ENCODE measurements at places on chromosomes 2 and 18.

DNA sequence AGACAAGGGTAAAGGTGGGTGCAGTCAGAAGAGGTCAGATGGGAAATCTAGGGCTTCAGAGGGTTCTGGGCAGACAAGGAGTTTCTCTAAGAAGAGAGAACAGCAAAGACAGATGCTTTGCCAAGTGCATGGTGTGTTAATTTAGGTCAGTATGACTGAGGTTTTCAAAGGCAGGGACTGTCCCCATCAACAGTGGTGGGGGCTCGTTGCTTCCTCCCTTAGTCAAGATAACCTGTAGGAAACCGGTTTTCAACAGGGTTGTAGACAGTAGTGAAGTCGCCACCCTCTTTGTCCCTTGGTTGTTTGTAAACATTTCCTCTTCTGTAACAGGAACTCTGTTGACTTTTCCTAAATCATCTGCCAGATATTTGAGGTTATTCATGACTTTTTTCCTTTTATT lies 11.6 kb downstream of the RAB12 start:
- no peak for DNase-seq

DNA sequence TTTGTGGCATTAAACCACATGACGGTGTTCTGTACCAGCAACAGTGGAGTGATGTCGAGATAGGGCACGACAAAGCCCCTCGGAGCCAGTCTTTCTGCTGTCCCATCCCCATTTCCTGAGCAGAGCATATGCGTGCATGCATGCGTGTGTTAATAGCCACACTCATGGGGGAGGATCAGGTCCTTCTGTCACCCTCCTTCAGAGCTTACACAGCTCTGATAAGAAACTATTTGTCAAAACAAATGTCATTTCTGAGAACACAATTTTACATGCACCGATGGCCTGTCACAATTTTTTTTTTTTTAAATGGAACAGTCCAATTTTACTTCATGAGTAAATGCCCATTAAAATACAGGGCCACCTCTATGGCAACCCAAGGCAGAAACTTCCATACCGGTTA lies 95.9 kb upstream of the ZBTB14 start:
- DNase-seq = no peak

GRCh38 chr2:172065111-172065510 lies 20.2 kb upstream of the DLX1 start:
- no peak for DNase-seq

GRCh38 chr18:58605027-58606020 lies 23.6 kb downstream of the ALPK2 start:
- peak; percentile 79 for DNase-seq

GRCh38 chr2:216447293-216447692 lies 35.0 kb downstream of the SMARCAL1 start:
- no peak for DNase-seq

DNA sequence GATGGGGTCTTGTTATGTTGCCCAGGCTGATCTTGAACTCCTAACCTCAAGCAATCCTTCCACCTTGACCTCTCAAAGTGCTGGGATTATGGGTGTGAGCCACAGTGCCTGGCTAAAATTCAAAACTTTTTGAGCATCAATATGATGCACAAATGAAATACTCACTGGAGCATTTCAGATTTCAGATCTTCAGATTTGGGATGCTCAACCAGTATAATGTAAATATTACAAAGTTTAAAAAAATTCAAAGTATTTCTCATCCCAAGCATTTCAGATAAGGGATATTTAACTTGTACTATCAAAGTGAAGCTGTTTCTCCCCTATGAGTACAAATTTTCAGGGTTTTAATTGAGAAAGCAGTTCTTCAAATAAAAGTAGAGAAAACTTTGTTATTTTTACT lies 164.1 kb upstream of the CCDC68 start:
- DNase-seq = no peak

- DNase-seq = no peak
Observed at GRCh38 chr2:221551864-221552263, 20.2 kb downstream of the EPHA4 start.

GRCh38 chr2:109396202-109397180 lies 217.3 kb downstream of the SEPTIN10 start:
- no peak for DNase-seq

DNA sequence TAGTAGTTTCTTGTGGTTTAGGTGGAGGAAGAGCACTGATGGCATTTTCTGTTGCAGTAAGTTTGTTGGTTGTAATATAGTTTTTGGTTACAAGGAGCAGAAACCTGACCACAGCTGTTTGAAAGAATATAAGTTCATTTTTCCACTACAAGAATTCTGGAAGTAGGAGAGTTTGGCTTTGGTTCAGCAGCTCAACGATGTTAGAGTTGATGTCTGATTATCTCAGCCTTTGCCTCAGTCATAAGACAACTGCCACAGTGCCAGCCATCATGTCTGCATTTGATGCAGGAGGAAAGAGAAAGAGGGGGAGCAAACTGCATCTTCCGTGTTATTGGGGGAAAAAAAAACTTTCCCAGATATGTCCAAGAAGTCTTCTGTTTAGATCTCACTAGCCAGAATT lies 119.1 kb downstream of the LYPD1 start:
- no peak for DNase-seq

- no peak for DNase-seq
Observed at GRCh38 chr18:250685-251084, 17.2 kb downstream of the THOC1 start.

GRCh38 chr2:55729136-55729685 lies 35.6 kb upstream of the PNPT1 start:
- no peak for DNase-seq

GRCh38 chr2:25030702-25031101 lies 11.2 kb upstream of the EFR3B start:
- DNase-seq = peak; percentile 57

DNA sequence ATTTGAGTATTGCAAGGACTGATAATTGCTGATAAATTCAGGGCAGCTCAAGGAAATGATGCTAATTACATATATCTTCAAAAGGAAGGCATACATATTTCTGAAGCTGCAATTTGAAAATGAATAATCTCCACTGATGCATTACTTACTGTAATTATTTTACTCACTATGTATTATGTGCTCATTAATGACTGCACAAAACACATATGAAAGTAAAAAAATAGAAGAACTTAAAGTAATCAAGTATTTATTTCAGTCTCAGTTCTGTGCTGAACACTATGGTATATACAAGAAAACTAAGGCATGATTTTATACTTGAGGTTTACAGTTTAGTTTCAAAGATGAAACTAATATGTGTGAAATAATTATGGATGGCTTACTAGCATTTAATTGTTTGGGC lies 9.3 kb downstream of the ACTR3 start:
- no peak for DNase-seq

DNA sequence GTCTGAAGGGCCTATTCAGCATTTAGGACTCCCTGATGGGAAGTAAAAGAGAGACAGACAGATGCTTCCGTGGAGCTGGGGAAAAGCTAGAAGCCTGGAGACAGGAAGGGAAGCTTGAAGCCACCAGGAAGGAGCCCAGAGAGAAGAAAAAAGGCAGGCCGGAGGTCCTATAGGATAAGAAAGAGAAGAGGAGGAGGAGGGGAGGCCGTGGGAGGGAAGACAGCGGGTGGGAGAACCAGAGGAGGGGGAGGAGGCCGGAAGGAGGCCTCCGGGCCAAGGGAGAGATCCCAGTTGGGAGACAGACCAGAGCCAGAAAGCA lies 107.1 kb upstream of the PKDCC start:
- no peak for DNase-seq

DNA sequence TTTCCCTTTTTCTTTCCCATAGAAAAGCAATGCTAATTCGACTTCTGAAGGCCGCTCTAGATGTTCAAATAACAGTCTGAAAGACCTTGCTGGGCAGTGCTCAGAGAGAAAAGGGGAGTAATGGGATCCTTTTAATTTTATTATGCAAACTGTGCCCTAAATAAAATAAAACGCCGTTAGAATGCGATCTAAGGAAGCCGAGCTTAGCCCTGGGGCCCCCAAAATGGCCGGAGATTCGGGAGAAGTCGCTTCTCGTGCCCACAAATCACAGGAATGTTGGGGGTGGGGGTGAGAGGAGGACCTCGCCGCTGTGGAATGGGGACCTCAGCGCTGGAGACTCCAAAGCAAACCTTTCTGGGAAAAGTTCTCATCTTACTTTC lies 8.4 kb upstream of the POU3F3 start:
- DNase-seq = no peak

DNA sequence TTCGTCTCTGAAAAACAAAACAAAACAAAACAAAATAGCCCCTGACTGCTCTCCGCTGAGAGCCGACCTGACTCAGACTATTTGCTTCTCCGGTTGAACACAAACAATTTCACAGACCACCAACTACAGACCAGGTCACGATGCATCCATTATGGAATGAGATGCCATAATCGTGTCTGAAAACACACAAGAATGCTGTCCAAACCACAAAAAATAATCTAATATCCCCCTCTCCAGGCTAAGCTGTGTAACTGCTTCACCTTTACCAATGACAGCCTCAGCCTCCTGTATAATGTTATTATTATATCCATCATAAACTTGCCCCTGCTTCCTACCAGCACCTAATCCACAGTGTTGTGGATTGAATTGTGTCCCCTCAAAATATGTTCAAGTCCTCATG lies 114.7 kb downstream of the DNAH6 start:
- no peak for DNase-seq
